ENCODE measurements at places on chromosomes 7 and 10. TPM values are rescaled to one million over a fixed set of nuclear protein-coding genes. Genes with fewer than 3 reads are reported as not detected.

SORCS3 gene
- polyA plus RNA-seq: 4.2 TPM

IFIT1B gene
- 0.15 TPM for polyA plus RNA-seq

HOXA5 gene
- 76.0 TPM for polyA plus RNA-seq

- DNase-seq: no peak
Measured at GRCh38 chr10:96999987-97000386, 167.9 kb downstream of the LCOR start.

GRCh38 chr10:89516149-89516832 is 19.1 kb downstream of the SLC16A12 start:
- DNase-seq: no peak

GRCh38 chr7:44043902-44044301 is 600 bp upstream of the DBNL start:
- DNase-seq: no peak

- no peak for DNase-seq
Measured at GRCh38 chr7:8391353-8392062, 41.9 kb upstream of the NXPH1 start.

GRCh38 chr10:77160679-77161078 is 476.9 kb downstream of the KCNMA1 start:
- no peak for DNase-seq
